ENCODE measurements at places on chromosomes 1 and 21.

DNA sequence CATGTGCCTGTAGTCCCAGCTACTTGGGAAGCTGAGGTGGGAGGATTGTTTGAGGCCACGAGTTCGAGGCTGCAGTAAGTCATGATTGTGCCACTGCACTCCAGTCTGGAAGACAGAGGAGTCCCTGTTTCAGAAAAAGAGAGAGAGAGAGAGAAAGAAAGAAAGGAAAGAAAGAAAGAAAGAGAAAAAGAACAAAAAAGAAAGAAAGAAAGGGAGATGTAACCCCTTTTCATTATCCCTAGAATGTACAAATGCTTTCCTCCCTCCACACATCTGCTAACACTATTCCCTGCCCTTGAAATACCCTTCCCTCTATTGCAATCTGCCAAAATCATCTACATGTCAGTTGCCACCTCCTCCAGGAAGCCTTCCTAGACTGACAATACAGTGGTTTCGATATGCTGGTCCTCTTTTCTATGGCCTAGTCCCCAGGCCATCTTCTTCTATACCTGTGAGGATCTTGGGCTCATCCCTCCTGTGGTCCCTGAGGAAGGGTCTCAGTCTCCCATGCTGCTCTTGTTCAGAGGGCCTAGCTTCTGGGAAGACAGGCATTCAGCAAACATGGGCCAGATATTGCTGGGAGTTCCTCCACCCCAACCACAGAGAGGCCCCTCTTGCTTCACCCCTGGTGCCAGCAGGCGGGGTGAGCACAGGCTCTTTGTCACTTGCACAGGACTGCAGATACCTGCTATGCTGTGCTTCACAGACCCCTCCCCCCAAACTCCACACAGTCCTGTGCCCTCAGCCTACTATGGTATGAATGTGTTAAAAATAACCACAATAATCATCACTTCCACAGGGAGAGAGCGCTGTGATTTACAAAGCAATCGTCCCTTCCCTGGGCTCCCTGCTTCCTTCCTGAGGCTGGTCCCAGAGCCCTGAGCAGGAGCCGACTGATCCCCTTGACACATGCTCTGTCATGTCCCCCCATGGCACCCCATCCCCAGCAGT lies 14.1 kb downstream of the ADGRB2 start:
- no peak for DNase-seq

DNA sequence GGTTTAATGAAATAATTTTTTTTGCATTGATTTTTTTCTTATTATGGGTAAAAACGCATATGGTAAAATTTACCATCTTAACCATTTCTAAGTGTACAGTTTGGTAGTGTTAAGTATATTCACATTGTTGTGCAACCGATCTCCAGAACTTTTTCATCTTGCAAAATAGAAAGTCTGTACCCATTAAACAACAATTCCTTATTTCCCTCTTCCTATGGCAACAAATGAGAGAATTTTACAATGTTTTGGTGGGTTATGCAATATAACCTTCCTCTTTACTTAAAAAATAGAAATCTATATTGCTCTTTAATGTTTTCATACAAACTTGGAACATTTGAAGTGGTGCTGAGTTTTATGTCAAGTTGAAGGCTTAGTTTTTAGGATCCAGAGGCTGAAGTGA lies 26.6 kb downstream of the MAP3K7CL start:
- no peak for DNase-seq

DNA sequence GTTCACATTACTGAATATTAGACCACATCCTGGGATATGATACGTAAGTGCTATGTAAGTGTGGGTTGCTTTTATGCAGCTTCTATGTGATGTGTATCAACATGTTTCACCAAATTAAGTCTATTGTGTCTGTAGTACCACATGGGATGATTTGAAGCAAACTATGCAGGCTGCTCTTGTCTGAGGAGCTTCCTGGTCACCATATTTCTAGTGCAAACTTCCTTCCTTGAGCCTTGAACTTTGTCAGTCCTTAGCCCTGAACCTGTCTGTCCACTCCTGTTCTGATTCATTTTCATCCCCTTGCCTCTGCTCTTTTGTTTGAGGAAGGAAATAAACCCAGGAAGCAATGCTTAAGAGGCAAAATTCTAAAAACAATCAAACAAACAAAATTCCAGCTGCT lies 117.5 kb upstream of the VANGL1 start:
- no peak for DNase-seq

- DNase-seq: no peak
These were observed 67.2 kb downstream of the UCK2 start for GRCh38 chr1:165894591-165894990.

DNA sequence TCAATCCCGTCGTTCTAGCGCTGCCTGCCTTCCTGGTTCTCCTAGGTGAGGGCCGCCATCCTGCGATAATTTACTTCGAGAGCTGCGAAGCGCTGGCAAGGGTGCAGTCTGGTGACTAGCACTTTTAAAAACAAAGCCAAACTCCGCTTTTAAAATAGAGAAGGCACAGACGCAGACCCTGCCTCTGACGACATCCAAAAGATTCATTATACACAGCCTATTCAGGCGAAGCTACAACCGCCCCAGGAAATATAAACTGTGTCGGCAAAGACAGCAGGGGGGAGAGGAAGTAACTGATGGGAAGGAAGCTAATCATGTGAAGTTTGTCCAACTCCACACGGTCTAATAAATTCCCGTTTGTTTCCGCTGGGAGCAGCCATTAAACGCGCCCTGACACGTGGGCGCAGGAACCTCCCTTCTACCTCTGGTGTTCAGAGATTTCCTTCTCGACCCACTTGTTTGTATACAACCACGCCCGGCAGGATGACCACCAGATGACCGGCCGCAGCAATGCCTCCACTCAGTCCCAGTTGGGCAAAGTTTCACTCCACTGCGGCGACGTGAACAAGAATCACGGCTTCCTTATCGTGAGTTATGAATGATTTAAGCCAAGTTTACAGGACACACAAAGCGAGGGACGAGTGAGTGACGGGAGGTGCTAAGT lies 1.3 kb downstream of the GNG12 start:
- no peak for DNase-seq

DNA sequence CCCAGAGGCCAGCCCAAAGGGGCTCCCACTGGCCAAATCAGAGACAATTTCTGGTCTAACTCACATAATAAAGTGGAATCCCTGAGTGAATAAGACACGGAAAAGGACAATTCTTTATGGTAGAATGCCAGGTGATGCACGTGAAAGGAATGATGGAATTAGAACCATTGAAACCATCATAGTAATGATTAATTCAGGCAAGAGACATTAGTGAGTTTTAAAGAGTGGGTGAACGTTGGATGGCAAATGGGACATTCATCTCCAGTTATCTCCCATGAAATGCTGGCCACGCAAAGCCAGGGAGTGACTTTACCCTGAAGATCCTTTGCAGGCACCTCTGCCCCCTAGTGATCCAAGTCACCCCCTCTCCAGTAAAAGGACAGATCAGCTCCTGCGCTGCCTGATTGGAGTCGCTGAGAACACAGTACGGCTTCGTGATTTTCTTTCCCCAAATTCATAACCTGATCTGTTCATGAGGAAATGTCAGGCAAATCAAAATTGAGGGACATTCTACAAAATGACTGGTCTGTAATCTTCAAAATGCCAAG lies 87.5 kb downstream of the AJAP1 start:
- DNase-seq: no peak

GRCh38 chr1:167141963-167142362 lies 48.1 kb downstream of the STYXL2 start:
- no peak for DNase-seq

- no peak for DNase-seq
These were observed 111.6 kb downstream of the MATN1 start for GRCh38 chr1:30611741-30612309.

- no peak for DNase-seq
These were observed 1386.0 kb upstream of the ADGRL4 start for GRCh38 chr1:80392529-80392928.

DNA sequence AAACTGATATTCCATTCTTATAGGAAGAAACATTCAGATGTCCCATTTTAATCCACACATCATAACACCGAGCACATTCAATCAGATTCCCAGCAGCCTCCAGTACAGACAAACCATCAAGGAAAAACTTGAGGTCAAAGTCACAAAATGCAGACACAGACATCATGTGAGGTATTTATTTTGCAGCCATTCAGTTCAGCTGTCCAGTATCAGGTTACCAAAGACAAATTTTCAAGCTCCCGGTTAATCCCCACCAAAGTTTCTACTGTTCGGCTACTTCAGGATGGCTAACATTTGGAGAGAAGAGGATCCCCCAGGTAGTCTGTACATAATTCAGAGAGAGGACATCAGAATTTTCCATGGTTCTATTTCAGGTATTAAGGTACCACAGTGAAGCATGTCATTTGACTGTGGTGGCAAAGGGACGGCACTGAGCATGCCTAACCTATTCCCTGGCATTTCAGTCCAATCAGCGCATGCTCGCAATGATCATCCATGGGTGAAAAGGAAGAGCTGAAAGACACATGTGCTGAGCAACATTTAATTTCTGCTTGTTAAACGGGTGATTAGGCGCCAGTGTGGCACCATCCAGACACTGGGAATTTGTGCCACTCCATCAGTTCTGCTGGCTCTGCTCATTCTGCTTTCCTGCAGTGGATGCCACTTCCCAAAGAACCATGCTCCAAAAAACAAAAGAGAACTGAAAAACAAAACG lies 13.6 kb upstream of the NDC1 start:
- no peak for DNase-seq

DNA sequence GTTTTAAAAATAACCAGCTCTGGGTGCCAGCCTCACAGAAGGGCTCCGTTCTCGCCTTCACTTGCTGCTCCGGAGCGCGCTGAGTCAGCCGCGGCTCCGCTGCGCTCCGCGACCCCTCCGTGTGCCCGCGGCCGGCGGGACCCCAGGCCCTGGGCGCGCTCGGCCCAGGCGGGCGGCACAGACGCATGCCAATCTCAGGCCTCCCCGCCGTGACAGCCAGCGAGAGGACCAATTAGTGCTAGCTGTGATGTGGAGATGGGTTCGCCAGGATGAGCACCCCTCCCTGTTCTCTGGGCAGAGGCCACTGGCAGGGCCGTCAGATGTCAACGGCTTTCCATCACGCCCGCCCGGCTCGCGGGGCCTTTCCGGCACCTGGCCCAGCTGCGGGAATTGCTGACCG lies 293.8 kb downstream of the SPATA17 start:
- no peak for DNase-seq

GRCh38 chr21:46124083-46124925 lies 26.4 kb downstream of the COL6A2 start:
- DNase-seq: no peak

- DNase-seq: no peak
These were observed 101.0 kb upstream of the CASZ1 start for GRCh38 chr1:10897321-10897980.

- DNase-seq: no peak
These were observed 189.0 kb upstream of the RGS18 start for GRCh38 chr1:191969290-191969689.

- no peak for DNase-seq
These were observed 1.9 kb upstream of the DIP2A start for GRCh38 chr21:46456750-46457149.

GRCh38 chr1:19483261-19483660 lies 2.1 kb downstream of the CAPZB start:
- no peak for DNase-seq

DNA sequence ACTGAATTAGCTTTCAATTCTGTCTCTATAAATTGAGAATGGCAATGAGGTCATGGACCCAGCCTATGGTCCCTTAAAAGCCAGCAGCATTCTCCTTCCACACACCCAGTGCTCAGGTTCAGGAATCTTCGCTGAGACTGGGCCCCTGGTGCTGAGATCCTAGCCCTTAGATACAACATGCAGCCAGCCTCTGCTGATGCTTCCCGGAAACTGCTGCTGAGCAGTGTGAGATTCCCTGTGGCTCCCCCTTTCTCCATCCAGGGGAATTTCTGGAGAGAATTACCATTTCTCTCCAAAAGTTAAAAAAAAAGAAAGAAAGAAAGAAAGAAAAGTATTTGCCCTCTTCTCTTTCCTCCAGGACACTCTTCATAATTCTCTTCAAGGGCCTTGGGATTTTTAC lies 31.7 kb upstream of the RALGPS2 start:
- DNase-seq: no peak

DNA sequence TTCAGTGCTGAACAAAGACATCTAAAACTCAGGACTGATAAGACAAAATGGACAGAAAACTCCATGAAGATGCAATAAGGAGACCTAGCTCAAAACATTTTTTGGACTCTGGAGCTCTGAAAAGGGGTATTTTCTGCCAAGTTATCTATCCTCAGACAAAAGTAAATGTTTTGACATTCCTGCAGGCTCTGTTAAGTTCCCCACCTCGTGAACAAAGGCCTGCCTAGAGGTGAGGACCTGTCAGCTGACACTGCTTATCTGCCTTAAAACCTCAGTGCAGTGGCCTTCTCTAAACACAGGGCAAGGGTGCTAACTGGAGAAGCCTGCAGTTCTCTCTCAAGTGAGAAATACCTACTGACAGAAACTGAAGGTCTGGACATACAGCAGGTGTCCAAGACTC lies 41.1 kb downstream of the COLGALT2 start:
- no peak for DNase-seq

GRCh38 chr1:229003233-229004031 lies 267.5 kb upstream of the RAB4A start:
- no peak for DNase-seq

DNA sequence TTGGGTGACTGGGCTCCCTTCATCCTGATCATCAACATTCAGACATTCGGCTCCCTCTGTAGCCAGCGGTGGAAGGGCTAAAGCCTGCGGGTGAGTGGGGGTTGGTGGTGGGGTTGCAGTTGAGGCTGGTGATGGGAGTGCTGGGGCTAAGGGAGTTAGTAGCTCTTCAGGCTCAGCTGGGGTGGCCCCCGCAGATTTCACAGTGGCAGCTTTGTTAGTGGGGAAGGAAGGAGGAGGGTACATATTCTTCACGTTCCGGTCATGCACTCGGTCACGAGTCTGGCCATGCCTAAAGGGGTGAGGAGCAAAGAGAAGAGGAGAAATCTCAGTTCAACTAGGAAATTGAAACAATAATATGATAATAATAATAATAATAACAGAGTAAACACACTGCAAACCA lies 6.8 kb downstream of the PSMB4 start:
- DNase-seq: no peak

GRCh38 chr21:46294647-46295176 lies 8.6 kb downstream of the YBEY start:
- DNase-seq: no peak

GRCh38 chr1:160491017-160491416 lies 32.0 kb downstream of the SLAMF6 start:
- no peak for DNase-seq

Data from activated naive CD4-positive, alpha-beta T cell (primary cell).